ENCODE measurements at places on chromosomes 2 and 18.

DNA sequence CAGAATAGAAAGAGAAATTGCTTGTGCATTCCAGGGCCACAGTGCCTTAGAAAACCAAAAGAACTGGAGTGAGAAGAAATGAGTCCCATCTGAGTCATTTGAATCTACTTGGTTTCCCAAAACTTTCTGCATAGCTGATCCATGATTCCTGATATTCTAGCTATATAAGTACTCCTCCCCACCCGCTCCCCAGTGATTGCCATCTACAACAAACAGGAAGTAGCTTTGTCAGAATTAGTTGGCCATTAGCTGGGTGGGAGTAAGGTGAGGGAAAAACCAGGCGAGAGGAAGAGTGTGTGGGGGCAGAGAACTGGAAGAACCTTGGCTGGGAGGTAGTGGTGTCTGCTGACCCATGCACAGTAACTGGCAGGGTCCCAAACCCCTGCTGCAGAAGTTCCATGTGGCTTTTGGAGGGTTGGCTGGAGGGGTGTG, 122.1 kb downstream of the ACAA2 start:
- DNase-seq: no peak

- no peak for DNase-seq
Observed at GRCh38 chr2:126799301-126799700, 99.4 kb upstream of the TEX51 start.

- no peak for DNase-seq
Observed at GRCh38 chr18:11268741-11269233, 119.4 kb upstream of the PIEZO2 start.

DNA sequence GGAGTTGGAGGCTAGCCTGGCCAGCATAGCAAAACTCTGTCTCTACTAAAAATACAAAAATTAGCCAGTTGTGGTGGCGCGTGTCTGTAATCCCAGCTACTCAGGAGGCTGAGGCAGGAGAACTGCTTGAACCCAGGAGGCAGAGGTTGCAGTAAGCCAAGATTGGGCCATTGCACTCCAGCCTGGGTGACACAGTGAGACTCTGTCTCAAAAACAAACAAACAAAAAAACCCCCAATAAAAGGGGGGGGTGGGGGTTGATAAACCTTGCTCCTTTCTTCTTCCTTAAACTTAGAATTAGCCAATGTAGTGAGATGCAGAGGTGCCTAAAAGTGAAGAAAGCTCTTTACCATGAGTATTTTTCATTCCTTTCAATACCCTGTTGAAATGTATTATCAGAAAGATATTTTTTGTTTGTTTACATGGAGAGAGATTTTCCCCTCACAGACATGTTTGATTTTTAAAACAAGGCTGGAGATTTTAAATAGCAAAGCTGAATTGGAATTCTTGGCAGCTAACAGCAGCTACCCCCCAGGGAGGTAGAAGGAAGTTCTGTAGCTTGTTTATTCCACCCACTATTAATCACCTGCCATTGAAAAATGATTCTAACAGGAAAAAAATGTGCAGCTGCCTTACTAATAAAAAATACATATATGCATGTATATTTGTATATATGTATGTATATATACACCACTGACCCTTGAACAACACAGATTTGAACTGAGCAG, 48.6 kb downstream of the GYPC start:
- no peak for DNase-seq

DNA sequence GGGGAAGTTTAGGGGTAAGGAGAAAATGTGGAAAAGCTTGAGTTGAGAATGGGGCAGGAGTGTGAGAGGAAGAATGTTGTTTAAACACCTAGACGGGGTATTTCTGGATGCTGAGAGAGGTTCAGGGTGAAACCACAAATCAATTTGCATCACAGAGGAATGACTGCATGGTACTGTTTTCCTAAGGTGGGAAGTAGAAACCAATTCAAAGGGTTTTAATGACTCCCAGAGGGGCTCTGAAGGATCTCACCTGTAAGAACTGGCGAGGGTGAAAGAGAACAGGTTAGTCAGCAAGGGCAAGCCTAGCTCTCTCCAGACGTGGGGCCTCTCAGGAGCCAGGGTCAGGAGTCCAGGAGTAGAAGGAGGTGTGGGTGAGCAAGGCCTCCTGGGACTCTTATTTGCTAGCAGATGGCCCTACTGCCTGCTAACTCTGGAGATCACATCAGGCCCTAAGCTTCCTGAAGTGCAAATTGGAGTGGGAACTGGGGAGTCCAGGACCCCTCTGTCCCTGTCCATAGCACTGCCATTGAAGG, 133.0 kb upstream of the CELF4 start:
- no peak for DNase-seq

- DNase-seq: no peak
Observed at GRCh38 chr2:119311371-119311770, 55.3 kb downstream of the C2orf76 start.

GRCh38 chr2:168490946-168491605, 35.0 kb downstream of the CERS6 start:
- no peak for DNase-seq

- DNase-seq: no peak
Observed at GRCh38 chr2:144890828-144891227, 370.9 kb upstream of the ZEB2 start.

DNA sequence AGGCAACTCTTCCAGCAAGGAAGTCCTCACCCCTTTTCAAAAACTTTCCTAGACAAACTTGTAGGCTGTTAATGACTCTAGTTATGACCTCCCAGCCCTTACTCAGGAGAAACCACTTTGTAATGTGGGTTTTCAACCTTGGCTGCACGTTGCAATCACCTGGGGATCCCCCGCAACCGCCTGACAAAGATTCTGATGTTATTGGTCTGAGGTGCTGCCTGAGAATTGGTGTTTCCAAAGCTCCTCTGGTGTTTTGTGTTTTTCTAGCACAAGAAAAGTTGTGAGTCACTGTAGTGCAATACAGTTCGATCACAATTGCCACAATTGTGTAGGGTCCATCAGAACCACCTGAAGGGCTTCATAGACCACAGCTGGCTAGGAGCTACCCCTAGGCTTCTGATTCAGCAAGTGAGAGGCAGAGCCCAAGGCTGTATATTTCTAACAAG, 121.6 kb downstream of the SP100 start:
- DNase-seq: no peak

- DNase-seq: no peak
Observed at GRCh38 chr2:32436150-32436549, 79.3 kb downstream of the BIRC6 start.

DNA sequence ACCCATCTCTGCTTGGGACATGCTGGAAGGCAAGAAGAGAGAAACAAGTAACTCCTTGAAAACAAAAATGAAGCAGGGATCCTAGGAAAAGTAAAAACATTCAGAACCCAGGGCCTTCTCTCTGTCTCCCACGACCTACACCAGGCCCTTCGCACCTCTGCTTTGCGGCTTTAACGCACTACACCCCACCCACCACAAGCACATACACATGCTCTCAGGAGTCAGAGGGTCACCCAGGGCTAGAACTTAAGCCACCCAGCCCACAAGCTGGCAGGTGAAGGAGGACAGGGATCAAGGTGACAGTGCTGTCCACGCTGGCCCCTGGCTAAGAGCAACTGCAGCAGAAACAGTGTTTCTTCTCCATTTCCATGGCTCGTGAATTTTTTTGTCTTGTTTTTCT, 72.2 kb downstream of the BCL11A start:
- DNase-seq: no peak
